K562 (cell line): ENCODE measurements at places on chromosomes 12 and 14.

DNA sequence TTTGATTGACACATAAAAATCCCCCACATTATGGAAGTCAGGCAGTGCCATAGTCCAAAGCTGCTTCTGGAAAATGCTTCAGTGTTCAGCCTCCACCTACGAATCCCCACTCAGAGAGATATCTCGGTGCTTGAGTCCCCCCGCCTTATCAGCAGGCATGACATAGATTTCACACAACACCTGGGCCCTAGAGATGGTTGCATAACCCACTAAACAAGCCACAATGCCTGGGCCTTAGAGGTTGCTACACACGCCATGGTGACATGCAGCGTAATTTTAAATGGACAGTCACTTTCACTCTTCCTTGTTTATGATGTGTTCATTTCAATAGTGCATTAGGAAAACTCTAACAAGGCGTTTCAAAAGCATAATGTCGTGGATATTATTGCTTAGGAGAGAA, 38.0 kb downstream of the CCDC60 start:
- H3K4me3 ChIP-seq: no peak overlapping the region
- H3K27me3 ChIP-seq: peaks cover 11% of the 10 kb centered on the region; the same call in 1 of the 2 replicates
- no peaks in the 10 kb centered on the region for H3K4me1 ChIP-seq
- no peak for DNase-seq
- no peaks in the 10 kb centered on the region for H3K36me3 ChIP-seq

- no peaks in the 10 kb centered on the region for H3K36me3 ChIP-seq
- DNase-seq: no peak
- no peak overlapping the region; the same call in 2 of the 3 replicates for H3K27ac ChIP-seq
Observed at GRCh38 chr14:91837076-91837475, 30.3 kb downstream of the TC2N start.

DNA sequence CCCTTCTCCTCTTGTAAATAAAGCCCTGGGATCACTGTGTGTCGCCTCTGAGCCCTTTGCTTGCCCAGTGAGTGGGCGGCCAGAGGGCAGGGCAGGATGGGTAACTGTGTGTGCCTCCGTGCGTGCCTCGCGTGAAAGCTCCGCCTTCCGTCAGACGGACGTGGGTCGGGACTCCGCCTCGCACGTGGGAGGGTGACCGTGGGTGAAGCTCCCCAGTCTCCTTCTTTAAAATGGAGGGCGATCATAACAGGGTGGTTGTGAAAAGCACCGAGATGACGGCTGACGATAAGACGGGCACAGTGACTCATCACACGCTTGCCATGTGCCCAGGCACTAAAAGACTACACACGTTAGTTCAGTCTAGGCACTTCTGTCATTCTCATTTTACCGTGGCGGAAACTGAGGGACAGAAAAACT, 9.2 kb downstream of the PHB2 start:
- H3K27ac ChIP-seq: peak overlapping the region; percentile 96
- peaks cover 18% of the 10 kb centered on the region; the same call in 2 of the 3 replicates for H3K36me3 ChIP-seq

- H3K36me3 ChIP-seq: no peaks in the 10 kb centered on the region
- no peaks in the 10 kb centered on the region for H3K27me3 ChIP-seq
- H3K4me1 ChIP-seq: peaks cover 12% of the 10 kb centered on the region
- H3K4me3 ChIP-seq: no peak overlapping the region
- H3K27ac ChIP-seq: no peak overlapping the region
Observed at GRCh38 chr12:93979189-93979588, 169.2 kb upstream of the PLXNC1 start.

- no peak overlapping the region for H3K4me3 ChIP-seq
- DNase-seq: no peak
- H3K36me3 ChIP-seq: no peaks in the 10 kb centered on the region
- H3K27ac ChIP-seq: no peak overlapping the region
- H3K27me3 ChIP-seq: no peaks in the 10 kb centered on the region
- peaks cover 13% of the 10 kb centered on the region for H3K4me1 ChIP-seq
Observed at GRCh38 chr12:47286676-47287075, 206.9 kb upstream of the AMIGO2 start.

DNA sequence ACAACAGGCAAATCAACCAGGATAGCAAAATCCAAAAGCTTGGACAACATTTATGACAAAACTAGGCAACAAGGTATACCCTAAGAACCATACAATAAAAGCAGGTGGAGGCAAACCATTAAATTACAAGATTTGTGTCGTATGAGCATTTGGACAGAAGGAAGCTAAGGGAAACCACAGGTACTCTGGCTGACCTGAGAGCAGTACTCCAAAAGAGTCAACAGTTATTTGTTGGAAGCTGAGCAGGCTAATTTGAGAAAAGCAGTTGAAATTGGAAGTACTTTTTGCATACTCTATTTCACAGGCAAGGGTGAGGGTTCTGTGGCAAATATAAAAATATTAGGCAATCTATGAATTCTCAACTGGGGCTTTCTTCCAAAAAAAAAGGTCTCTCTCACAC, 178.6 kb downstream of the PLCZ1 start:
- H3K36me3 ChIP-seq: no peaks in the 10 kb centered on the region
- no peaks in the 10 kb centered on the region for H3K4me1 ChIP-seq
- H3K4me3 ChIP-seq: no peak overlapping the region

DNA sequence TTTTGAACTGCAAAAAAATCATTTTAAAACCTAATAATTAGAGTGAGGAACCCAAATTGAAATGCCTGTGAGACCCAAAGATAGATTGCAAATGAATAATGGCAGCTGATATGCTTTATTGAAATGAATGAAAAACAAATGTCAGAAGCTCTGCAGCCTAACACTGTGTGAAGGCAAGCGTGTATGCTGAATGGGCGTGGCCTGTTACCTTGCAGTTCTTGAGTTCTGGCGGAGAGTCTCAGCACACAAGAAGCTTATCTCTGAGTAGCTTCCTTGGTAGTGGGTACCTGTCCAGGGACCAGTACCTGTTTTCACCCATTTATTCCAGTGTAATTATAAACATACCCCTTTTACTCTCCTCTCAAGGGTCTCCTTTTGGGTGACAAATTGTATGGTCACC, 341.2 kb downstream of the NPAS3 start:
- DNase-seq: peak; percentile 6
- H3K27me3 ChIP-seq: no peaks in the 10 kb centered on the region
- H3K4me1 ChIP-seq: no peaks in the 10 kb centered on the region
- no peak overlapping the region for H3K27ac ChIP-seq

- peaks cover 10% of the 10 kb centered on the region; the same call in 2 of the 3 replicates for H3K36me3 ChIP-seq
- peak overlapping the region; percentile 62 for H3K4me3 ChIP-seq
Observed at GRCh38 chr14:35121026-35121886, 534 bp downstream of the PPP2R3C start.

- H3K27me3 ChIP-seq: no peaks in the 10 kb centered on the region
- H3K4me1 ChIP-seq: no peaks in the 10 kb centered on the region
- no peak overlapping the region for H3K27ac ChIP-seq
- DNase-seq: no peak
- H3K36me3 ChIP-seq: no peaks in the 10 kb centered on the region
Observed at GRCh38 chr12:76263696-76264095, 84.5 kb downstream of the BBS10 start.

GRCh38 chr12:92408072-92408900, 262.6 kb upstream of the BTG1 start:
- no peak overlapping the region for H3K27ac ChIP-seq
- no peaks in the 10 kb centered on the region for H3K36me3 ChIP-seq
- DNase-seq: peak; percentile 44
- no peaks in the 10 kb centered on the region for H3K27me3 ChIP-seq

GRCh38 chr12:9820281-9820930, 6.9 kb upstream of the KLRF1 start:
- H3K27ac ChIP-seq: no peak overlapping the region
- DNase-seq: no peak
- H3K27me3 ChIP-seq: no peaks in the 10 kb centered on the region
- H3K4me1 ChIP-seq: no peaks in the 10 kb centered on the region; the same call in 1 of the 2 replicates

GRCh38 chr14:83638748-83639504, 1891.0 kb upstream of the FLRT2 start:
- no peaks in the 10 kb centered on the region for H3K4me1 ChIP-seq
- no peaks in the 10 kb centered on the region for H3K27me3 ChIP-seq
- H3K27ac ChIP-seq: no peak overlapping the region
- DNase-seq: no peak

- DNase-seq: no peak
- H3K27ac ChIP-seq: no peak overlapping the region
- H3K4me1 ChIP-seq: peaks cover 3% of the 10 kb centered on the region; the same call in 1 of the 3 replicates
Observed at GRCh38 chr14:73718418-73719251, 4.5 kb upstream of the PNMA1 start.

GRCh38 chr14:68806526-68807147, 13.8 kb upstream of the ZFP36L1 start:
- no peaks in the 10 kb centered on the region for H3K36me3 ChIP-seq
- no peak for DNase-seq
- no peak overlapping the region for H3K4me3 ChIP-seq
- H3K4me1 ChIP-seq: peaks cover 23% of the 10 kb centered on the region
- no peaks in the 10 kb centered on the region for H3K27me3 ChIP-seq

- H3K4me3 ChIP-seq: no peak overlapping the region
- H3K27me3 ChIP-seq: no peaks in the 10 kb centered on the region
- no peaks in the 10 kb centered on the region for H3K36me3 ChIP-seq
- DNase-seq: no peak
Observed at GRCh38 chr12:115374480-115375185, 690.7 kb upstream of the TBX3 start.

- H3K4me3 ChIP-seq: no peak overlapping the region
- no peak overlapping the region for H3K27ac ChIP-seq
- peaks cover 16% of the 10 kb centered on the region for H3K4me1 ChIP-seq
- H3K36me3 ChIP-seq: no peaks in the 10 kb centered on the region
- DNase-seq: no peak
- 0 out of 2 replicates have a peak, but pooled peaks cover 3% of the 10 kb centered on the region for H3K27me3 ChIP-seq
Observed at GRCh38 chr12:108317308-108318234, 21.5 kb downstream of the CMKLR1 start.

GRCh38 chr12:131721548-131721947, 10.7 kb downstream of the SFSWAP start:
- H3K4me3 ChIP-seq: no peak overlapping the region
- no peak overlapping the region for H3K27ac ChIP-seq
- DNase-seq: no peak
- no peaks in the 10 kb centered on the region for H3K27me3 ChIP-seq

GRCh38 chr14:68085742-68086141, 266.2 kb downstream of the RAD51B start:
- H3K4me1 ChIP-seq: peaks cover 5% of the 10 kb centered on the region
- DNase-seq: no peak
- no peak overlapping the region for H3K4me3 ChIP-seq
- no peaks in the 10 kb centered on the region for H3K36me3 ChIP-seq

DNA sequence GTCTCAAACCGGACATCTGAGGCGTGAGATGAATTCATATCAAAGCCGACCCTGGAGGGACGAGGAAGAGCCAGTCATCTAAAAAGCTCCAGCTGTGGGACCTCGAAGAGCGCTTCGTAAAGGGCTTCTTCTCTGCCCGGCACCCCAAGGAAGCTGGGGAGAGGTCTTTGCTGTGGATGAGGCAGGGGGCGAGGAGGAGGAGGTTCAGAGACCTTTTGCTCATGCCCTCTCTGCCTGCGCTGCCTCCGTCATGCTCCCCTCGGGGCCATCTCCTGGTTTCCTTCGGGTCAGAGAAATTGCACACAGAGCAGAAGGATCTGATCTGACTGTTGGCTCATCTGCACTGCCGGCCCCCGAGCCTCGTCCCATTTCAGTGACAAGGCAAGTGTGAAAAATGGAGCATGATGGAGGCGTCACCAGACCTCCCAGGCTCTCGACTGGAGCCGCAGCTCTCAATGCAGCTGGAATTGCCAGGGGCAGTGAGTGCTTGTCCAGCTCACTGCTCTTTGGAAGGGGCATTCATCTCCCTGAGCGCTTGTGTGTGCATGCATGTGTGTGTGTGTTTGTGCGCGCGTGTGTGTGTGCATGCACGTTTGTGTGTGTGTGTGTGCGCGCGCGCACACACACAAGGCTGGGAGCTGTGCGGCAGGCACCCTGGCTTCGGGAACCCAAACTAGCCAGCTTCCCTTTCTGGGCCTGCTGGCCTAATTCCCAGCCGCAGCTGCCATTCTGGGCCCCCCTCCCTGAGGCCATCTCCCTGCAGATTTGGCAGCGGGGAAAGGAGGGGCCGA, 9.2 kb downstream of the CABP1 start:
- no peak overlapping the region for H3K27ac ChIP-seq
- H3K4me3 ChIP-seq: no peak overlapping the region
- H3K27me3 ChIP-seq: peaks cover 54% of the 10 kb centered on the region
- no peaks in the 10 kb centered on the region for H3K36me3 ChIP-seq

DNA sequence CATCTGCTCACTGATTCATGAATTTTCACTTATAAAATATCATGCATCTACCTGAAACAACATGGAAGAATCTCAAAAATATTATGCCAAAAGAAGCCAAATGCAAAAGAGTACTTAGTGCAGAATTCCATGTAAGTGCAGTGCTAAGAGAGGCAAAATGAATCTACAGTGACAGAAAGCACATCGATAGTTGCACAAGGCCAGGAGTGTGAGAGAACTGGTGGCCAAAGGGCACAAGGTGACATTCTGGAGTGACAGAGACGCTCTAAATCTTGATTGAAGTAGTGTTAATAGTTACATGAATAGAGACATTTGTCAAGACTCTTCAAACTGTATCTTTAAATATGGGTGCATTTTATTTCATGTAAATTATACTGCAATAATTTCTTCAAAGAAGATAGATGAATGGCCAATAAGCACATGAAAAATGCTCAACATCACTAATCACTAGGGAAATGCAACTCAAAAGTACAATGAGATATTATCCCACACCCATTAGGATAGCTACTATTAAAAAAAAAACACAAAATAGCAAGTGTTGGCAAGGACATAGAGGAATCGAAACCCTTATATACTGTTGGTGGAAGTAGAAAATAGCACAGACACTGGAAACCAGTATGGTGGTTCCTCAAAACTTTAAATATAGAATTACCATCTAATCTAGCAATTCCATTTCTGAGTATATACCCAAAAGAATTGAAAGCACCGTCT, 71.7 kb upstream of the KICS2 start:
- no peak overlapping the region for H3K27ac ChIP-seq
- no peak for DNase-seq
- H3K4me3 ChIP-seq: no peak overlapping the region
- H3K27me3 ChIP-seq: no peaks in the 10 kb centered on the region
- no peaks in the 10 kb centered on the region for H3K36me3 ChIP-seq
- peaks cover 6% of the 10 kb centered on the region; the same call in 2 of the 3 replicates for H3K4me1 ChIP-seq

DNA sequence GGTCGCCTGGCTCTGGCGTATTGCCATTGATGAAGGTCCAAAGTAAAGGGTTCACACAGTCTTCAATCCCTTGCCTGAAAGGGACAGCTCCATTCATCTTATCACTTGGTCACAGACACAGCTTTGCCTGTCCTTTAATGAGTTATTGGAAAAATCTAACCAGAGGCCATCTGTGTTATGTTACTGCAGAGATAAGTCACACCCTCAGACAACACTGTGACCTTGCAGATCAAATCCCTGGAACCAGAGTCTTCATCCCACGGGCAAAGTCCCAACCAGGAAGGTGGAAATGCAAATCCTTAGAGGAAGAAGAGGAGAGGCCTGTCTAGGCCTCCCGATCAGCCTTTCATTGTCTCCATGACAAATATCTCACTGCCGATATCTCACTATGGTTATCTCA, 68.3 kb upstream of the SCN8A start:
- peak; percentile 42 for DNase-seq
- no peak overlapping the region for H3K4me3 ChIP-seq
- no peak overlapping the region for H3K27ac ChIP-seq
- no peaks in the 10 kb centered on the region for H3K36me3 ChIP-seq

GRCh38 chr14:76289276-76289675, 86.7 kb upstream of the ESRRB start:
- no peak overlapping the region for H3K4me3 ChIP-seq
- H3K36me3 ChIP-seq: 0 out of 3 replicates have a peak, but pooled peaks cover 3% of the 10 kb centered on the region
- H3K4me1 ChIP-seq: no peaks in the 10 kb centered on the region; the same call in 1 of the 2 replicates
- H3K27me3 ChIP-seq: no peaks in the 10 kb centered on the region
- no peak for DNase-seq
